Suppressor macrophage treated with lipopolysaccharide for 1 hour (primary cell): ENCODE measurements at places on chromosomes 11 and 22.
A peak's percentile ranks its signal among the peaks of the same experiment; 100 is the strongest.

DNA sequence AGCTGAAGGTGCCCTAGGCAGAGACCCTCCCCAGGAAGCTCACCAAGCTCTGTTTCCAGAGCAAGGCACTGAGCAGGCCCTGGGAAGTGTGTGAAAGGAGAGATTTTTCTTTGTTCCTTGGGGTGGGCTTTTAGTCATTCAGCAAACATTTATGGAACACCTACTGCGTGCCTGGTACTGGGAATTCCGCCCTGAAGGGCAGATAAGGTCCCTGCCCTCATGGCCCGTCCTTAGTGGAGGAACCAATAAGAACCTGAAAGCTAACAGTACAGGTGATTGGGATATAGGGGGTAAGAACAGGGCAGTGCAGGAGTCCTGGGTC lies 3.9 kb downstream of the TMEM134 start:
- DNase-seq, result no peak

DNA sequence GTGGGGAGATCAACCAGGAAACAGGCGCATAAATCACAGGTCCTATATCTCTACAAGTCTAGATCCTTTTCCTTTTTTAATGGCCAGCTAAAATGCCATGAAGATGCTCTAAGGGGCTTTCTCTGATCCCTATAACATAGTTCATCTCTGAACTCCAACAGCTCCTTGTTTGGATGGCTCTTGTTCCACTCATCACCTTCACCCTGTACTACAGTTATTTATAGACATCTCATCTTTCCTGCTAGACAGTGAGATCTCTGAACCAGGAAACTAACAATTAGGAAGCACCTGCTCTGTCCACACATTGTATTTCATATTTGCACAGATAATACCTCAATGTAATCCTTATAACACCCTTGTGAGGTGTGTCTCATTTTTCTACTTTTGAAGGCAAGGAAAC lies 31.6 kb downstream of the KCNA4 start:
- DNase-seq, result no peak

GRCh38 chr11:44286268-44286880 lies 23.6 kb downstream of the ALX4 start:
- peak; percentile 85 for DNase-seq

GRCh38 chr22:45893516-45893915 lies 83.4 kb downstream of the WNT7B start:
- DNase-seq, result no peak

GRCh38 chr11:69947059-69947792 lies 128.0 kb upstream of the FGF3 start:
- no peak for DNase-seq

GRCh38 chr11:123797114-123797513 lies 9.0 kb downstream of the OR6M1 start:
- DNase-seq, result no peak

DNA sequence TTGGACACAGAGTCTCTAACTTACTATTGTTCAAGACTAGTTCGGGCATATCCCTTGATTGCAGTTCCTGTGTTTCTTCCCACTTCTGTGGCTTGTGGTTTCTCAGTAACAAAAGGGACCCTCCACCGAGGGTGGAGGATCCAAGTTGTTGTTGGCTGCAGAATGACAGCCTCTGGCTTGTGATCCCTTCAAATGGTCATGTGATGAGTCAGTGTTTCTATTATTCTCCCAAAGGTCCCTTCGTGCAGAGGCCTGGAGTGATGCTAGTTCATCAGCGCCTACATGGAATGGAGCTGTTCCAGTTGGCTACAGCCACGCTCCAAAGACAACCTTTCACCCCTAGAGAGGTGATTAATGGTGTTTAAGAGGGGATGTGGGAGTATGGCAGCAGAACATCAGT lies 2.6 kb upstream of the VWCE start:
- peak; percentile 72 for DNase-seq

GRCh38 chr11:74734559-74734925 lies 3.3 kb upstream of the CHRDL2 start:
- no peak for DNase-seq

DNA sequence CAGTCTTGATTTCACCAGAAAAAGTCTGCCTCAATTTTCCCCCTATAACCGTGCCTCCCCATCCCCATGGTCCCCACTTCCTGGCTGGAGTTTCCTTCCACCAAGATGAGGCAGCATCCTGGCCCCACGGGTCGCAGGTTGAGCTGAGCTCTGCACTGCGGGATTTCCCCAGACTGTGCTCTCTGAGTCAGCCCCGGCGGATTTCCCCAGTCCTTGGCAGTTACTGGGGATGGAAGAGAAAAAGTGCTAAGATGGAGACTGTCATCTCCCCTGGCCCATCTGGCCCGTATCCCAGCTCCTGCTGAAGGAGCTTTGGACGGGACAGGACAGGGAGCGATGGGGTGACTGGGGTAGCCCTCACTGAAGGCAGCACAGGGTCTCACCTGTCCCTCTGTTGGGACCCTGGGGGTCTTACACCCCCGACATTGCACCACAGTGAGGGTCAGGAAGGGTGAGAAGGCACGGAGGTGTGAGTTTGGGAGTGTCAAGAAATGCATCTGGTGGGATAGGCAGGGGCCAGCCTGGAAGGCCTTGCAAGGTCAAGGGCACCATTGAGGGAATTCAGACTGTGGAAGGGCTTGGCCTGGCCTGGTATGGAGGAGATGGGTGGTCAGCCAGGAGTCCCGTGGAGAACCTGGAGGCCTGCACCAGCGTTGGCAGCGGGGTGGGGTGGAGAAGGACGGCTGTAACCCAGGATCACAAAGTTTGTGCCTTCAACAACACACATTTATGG lies 36.5 kb downstream of the NADSYN1 start:
- DNase-seq, result peak; percentile 84
